RWPE1 (cell line): ENCODE measurements at places on chromosomes 3 and 15.
A peak's percentile ranks its signal among the peaks of the same experiment; 100 is the strongest.

- DNase-seq, result no peak
These were observed 268.5 kb upstream of the TMC3 start for GRCh38 chr15:81642451-81642990.

DNA sequence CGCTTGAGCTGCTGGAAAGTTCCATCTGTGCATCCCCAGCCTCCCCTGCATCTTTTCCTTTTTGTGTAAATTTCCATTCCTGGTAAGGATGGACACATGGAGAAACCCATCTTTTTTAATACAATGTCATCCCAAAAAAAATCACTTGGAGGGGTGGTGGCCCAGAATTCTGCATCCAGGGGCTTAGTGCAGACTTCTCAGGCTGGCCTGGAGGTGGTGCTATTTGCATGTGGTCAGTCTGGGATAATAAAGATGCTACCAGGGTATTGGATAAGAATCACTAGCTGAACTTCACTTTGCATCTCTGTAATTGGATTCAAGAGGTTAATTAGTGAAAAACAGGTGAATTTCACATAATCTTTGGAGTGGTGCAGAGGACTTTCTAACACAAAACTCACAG is 1.8 kb upstream of the ZSCAN2 start:
- peak; percentile 74 for DNase-seq

DNA sequence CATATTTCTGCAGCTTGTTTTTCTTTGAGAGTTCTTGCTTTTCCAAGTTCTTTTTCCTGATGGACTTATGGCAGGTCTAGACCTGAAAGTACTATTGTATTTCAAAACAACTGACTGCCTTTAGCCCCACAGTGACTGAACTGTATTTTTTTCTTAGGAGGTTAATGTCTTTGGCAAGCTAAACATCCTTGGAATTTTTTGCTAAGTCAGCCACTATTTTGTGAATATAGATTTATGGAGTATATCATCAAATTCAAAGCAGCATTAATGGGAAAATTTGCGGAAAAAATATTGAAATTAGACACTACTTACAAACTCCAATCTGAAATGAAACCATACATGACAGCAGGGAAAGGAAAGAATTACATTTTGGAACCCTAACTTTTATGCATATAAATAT is 8.6 kb downstream of the PIK3CA start:
- DNase-seq, result no peak

DNA sequence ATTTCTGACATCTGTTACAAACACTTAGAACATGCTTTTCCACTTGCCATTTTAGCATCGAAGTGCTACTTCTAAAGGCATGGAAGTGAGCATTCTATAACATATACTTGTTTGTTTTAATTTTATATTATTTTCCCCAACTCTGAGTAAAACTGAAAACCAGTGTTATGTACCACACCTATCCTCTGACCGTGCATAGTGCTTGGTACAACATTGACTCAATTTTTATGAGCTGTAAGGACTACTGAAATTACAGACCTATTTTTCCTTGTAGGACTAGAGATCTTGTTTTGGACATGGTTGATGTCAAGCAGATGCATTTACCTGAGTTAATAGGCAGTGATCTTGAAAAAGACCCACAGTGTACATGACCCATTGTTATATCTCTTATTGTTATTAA is 51.5 kb upstream of the CCNB2 start:
- DNase-seq, result no peak

DNA sequence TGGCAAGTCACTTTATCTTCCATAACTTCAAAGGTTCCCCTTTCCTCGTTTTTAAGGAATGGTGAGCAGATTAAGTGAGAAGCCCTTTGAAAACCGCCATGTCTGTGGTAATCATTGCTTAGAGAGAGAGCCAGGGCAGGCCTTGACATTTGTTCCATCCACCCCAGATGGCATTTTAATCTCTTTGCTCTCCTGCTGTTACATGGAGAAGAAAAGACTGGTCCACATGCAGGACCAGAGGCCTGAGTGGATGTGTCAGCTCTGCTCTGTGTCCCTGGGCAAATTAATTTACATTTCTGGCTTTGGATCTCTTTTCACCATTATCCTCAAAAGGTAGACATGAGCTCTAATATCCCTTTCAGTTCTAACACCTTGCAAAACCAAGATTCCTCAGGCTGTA is 157.3 kb upstream of the LPP start:
- DNase-seq, result no peak

DNA sequence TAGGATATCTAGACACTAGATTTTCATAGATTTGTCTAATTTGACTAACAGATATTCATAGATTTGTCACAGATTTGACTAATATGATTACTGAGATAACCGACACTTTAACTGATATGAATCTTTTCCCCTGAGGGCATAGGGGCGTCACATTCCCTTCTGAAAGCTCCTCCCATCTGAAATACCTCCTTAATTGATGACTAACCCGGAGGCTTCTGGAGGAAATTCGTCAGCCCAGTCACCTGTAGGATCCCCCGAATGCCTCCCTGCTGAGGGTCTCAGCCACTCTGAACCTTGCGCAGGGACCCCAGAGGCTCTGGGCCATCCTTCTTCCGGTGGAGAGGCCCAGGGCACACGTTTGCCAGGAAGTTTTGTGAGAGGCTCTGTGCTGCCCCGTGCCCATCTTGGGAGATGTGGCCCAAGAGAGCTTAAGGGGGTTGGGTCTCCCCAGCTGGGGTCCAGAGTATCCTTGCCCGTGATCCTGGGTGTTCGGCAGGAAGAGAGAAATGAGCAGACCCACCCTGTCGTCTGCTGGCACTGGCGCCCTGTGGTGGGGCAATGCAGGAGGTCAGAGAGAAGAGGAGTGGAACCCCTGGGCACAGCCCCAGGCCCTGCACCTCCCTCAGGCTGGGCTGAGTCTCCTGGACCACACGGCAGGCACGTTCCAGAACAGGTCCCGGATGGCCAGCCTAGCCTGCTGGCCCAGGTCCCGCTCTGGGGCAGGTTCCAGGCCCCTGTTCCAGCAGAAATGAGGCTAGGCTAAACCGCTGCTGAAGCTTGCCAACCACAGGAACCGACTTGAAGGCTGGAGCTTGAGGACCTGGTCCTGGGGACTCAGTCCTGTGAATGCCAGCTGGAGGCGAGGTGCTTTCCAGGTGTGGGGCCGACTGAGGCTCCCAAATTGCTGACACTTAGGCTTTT is 1.7 kb downstream of the PLA2G4D start:
- peak; percentile 84 for DNase-seq

GRCh38 chr3:5974630-5975322 is 787.3 kb downstream of the EDEM1 start:
- DNase-seq, result no peak

GRCh38 chr15:68626283-68626682 is 47.5 kb downstream of the CORO2B start:
- DNase-seq, result no peak

DNA sequence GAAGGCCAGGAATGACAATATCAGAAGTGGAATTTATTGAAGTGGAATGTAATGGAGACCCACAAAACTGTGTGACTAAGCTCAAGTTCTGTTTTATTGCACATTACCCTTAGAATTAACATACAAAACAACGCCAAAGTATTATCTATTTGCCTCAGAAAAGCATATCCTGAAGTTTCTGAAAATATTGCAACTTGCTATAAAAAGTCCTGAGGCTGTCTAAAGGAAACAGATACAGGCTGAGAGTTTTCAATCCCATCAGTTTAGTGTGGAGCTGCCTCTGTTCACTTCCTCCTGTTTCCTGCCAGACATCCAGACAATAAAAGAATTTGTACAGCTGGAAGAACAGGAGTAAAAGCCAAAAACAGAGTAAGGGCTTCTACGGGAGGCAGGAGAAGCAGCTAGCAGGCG is 108.8 kb downstream of the FBN1 start:
- DNase-seq, result no peak

DNA sequence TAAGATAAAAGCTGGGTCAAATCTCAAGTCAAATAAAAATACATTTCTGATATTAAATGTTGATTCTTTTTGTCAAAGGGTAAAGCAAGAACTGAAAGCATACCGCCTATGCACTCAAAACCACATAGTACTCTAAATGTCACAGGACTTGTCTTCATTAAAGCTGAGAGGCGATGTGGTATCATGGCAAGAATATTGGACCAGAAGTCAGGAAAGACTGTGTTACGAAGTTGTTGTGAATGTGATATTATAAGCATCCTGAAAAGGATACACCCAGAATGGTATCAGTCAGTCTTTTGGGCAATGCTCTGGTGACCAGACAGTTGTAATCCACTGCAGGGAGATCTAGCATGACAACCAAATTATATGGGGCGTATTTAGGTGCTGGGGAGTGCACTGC is 33.8 kb downstream of the TIGIT start:
- no peak for DNase-seq

DNA sequence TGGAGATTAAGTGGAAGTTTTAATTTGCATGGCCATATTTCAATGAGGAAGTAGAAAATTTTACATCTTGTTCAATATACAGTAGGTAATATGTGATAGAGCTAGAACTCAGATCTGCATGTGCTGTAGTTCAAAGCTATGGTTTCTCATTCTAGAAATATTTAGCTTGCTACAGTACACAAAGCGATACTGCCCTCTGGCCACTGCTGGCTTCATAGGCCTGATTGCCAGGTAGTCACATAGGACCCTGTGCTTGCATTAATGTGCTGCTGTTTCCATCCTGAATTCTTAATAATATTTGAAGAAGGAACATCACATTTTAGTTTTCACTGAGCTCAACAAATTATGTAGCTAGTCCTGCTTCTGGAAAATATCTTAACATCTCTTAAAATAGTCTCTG is 87.0 kb downstream of the PLSCR2 start:
- peak; percentile 2 for DNase-seq
